Right ventricle myocardium superior (tissue), 1 donor: ENCODE measurements at places on chromosomes 4 and X.

DNA sequence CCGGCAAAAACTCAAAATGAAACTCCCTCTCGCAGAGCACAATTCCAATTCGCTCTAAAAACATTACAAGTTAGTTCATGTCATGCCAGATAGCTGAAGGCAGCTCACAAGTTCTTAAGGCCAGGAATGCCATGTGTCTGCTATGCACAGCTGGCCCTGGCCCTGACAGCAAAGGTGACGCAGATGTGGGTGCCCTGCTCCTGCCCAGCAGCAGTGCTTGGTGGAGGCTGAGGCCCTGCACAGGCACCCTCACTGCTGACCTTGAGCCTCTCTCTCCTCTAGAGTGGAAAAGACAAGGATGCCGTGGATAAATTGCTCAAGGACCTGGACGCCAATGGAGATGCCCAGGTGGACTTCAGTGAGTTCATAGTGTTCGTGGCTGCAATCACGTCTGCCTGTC, 2.9 kb downstream of the S100P start:
- DNase-seq = no peak

GRCh38 chrX:150958177-150958576, 25.0 kb upstream of the HMGB3 start:
- DNase-seq = no peak

GRCh38 chrX:2585158-2585470, 84.3 kb upstream of the DHRSX start:
- no peak for DNase-seq

DNA sequence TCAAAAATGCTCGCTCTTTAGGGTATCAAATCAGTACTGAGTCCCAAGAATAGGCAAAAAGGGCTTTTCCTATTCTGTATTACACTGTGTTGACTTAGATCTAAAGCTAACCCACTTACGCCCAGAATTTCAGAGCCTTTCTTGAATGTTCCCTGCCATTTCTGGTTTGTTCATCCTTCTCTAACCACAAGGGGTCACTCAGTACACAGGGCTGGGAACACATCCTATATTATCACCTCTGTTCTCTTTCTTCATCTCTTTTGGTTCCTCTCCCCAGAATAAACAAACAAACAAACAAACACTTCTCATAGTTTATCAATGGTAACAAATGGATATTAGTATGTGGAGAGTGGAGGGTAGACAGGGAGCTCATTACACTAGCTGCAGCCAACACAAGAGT, 25.5 kb upstream of the MORC4 start:
- no peak for DNase-seq
